Activated naive CD4-positive, alpha-beta T cell treated with anti-CD3 and anti-CD28 coated beads, Interleukin-2, amount 10 ng/mL, durations not matched to agents 7 days and 5 days (primary cell): ENCODE measurements at places on chromosomes 3 and 15.

DNA sequence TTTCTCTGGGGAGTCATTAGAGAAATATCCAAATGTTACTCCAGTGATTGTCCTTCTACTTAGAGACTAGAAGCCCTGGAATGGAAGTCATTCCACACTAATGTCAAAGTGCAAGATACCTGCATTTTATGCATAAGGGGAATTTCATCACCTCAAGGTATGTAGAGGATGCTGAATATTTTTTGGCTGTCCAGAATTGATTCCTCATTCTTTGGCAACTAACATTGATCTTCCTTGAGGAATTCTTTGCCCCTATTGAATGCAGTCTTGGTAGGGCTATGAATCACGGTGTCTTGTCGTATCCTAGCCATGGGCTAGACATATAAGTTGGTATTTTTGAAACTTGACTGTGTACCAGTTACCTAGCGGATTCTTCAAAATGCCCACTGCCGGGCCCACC, 271.1 kb downstream of the CNTN3 start:
- DNase-seq: no peak

DNA sequence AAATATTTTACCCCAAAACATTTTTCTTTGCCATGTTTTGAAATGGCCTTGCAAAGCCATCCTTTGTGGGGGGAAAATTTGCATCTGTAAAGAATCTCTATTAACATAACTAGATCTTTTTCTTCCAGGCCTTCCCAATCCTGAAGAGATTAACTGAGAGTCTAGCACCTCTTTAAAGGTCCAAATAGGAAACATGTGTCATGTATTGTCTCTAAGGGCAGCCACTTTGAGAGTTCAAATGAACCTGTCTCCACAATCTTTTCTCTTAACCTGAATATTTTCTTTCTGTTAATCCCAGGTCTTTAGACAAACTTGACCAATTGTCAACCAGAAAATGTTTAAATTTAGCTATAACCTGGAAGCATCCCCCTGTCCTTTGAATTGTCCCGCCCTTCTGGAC, 236.6 kb upstream of the PROK2 start:
- no peak for DNase-seq

DNA sequence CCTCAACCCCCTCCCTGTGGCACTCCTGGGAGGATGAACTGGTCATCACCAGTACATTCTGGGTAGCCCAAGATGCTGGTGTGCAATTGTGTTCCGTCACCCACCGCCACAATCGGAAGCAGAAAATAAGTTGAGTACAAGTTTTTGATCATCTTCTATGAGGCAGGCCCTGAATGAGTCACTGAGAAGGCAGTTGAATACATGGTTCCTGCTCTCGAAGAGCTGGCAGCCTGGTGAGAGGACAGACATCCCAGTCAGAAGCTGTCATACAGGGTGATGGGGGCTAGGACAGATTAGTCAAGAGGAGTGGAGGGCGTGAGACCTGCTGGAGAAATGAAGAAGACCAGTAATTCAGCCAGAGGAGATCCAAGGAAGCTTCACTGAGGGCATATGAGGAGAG, 6.2 kb downstream of the CEMIP start:
- DNase-seq: no peak

DNA sequence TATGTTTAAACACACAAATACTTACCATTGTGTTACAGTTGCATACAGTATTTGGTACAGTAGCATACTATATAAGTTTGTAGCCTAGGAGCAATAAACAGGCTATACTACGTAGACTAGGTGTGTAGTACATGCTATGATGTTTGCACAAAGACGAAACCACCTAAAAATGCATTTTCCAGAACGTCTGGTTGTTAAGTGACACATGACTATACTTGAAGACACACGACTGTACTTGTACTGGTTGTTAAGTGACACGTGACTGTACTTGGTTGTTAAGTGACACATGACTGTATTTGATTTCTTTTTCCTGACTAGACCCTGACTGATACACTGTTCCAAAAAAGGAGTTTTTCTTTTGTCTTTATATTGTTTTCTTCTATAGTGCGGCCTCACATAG, 34.1 kb downstream of the RAB8B start:
- no peak for DNase-seq

- DNase-seq: no peak
These were observed 350.5 kb upstream of the ICE2 start for GRCh38 chr15:60829416-60829815.

- DNase-seq: peak; percentile 86
These were observed 807.9 kb upstream of the CFAP20DC start for GRCh38 chr3:59857589-59858346.

DNA sequence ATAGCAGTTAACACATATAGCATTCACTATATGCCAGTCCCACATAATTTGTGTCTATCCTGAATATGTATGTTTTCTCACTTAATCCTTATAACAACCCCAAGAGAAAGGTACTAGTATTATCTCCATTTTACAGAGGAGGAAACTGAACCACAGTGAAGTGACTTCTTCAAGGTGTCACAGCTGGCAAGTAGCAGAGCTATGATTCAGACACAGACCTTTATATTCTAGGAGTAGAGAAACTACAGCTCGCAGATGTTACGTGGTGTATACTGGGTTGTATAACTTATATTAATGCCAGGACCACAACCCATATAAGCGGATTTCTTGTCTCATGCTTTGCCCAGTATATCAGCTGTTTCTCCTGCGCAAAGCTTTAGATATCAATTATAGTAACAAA, 29.5 kb upstream of the ICE2 start:
- no peak for DNase-seq

- no peak for DNase-seq
These were observed 239.8 kb upstream of the TLE3 start for GRCh38 chr15:70337277-70338186.

DNA sequence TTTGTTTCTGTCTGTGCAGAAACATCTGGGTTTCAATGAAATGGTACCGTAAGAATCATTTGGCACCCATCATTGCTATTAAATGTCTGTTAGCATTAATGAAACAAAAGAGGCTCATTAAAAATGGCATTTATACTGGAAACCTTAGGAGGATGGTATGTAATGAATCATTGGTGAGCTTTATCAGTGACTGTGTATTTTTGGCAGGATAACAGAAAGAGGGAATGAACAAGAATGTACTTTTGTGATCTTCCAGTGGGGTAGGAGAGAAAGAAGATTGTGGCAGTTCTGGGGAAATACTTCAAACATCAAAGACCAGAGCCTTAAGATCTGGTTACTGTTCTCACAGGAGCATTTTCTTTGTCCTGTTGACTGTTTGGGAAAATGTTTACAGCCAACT, 4.7 kb upstream of the DCBLD2 start:
- no peak for DNase-seq

- DNase-seq: no peak
These were observed 325.7 kb downstream of the MAGI1 start for GRCh38 chr3:65713016-65713415.

- no peak for DNase-seq
These were observed 23.1 kb downstream of the EOMES start for GRCh38 chr3:27699067-27699466.

DNA sequence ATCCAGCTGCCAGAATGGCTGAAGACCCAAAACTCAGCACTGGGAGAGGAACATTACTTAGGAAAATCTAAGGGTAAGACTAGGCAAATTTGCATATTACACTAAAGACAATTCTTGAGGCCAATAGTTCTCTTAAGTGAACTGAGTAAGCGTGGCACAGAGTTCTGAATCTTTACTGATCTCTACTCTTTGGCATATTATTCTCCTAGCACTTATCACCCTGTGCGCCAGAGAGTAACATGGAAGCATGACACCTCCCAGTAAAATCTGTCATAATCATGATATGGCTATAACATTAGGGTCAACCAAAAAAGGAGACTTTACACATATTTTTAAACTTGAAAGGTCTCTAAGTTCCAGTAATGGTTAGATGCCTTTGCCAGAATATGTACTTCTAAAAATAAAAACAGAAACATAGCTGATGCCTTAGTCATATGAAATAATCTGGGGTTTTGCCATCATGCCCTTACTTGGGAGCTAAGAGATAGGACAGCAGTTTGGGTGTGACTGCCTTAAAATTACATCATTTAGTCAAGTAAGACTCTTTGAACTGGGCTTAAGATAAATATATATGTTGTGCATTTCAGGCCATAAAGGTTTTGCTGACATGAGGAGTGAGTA, 290.5 kb downstream of the PLCL2 start:
- no peak for DNase-seq

- DNase-seq: peak; percentile 28
These were observed 2.0 kb downstream of the SMC4 start for GRCh38 chr3:160401291-160402095.

- DNase-seq: no peak
These were observed 51.8 kb upstream of the TMCO5A start for GRCh38 chr15:37882640-37883039.

DNA sequence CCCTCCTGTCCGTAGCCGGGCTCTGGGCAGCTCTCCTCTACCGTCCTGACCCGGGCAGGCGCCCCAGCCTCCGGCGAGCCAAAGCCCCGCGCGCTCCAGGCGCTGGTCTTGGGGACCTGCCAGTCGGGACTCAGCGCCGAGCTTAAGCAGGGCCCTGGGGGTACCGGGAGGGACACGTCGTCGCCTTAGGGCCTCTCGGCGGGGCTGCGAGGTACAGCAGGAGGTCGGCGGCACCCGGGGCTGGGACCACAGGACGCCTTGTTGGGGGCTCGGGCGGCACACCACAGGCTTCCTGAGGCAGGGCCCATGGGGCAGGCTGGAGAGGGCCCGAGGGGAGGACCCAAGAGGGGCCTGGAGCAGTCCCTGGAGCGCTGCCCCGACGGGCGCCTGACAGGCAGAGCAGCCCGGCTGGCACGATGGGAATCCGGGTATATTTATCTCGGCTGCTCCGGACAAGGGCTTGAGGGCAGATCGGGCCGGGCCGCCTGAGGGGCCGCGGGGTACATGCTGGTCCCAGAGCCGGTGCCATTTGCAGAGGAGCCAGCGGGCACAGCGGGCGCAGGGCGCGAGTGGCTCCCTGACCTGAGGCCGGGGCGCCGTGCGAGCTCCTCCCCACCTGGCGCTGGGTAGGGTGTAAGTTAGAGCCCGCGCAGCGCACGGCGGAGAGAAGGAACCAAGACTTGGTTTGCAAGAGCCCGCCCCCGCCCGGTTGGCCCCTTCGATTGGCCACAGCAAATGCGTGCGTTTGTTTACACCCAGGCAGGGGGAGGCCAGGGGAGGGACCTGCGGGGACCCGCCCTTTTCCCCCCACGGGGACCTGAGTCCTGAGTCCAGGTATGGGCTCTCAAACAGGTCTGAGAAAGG, 574 bp downstream of the SLC38A3 start:
- DNase-seq: peak; percentile 62

DNA sequence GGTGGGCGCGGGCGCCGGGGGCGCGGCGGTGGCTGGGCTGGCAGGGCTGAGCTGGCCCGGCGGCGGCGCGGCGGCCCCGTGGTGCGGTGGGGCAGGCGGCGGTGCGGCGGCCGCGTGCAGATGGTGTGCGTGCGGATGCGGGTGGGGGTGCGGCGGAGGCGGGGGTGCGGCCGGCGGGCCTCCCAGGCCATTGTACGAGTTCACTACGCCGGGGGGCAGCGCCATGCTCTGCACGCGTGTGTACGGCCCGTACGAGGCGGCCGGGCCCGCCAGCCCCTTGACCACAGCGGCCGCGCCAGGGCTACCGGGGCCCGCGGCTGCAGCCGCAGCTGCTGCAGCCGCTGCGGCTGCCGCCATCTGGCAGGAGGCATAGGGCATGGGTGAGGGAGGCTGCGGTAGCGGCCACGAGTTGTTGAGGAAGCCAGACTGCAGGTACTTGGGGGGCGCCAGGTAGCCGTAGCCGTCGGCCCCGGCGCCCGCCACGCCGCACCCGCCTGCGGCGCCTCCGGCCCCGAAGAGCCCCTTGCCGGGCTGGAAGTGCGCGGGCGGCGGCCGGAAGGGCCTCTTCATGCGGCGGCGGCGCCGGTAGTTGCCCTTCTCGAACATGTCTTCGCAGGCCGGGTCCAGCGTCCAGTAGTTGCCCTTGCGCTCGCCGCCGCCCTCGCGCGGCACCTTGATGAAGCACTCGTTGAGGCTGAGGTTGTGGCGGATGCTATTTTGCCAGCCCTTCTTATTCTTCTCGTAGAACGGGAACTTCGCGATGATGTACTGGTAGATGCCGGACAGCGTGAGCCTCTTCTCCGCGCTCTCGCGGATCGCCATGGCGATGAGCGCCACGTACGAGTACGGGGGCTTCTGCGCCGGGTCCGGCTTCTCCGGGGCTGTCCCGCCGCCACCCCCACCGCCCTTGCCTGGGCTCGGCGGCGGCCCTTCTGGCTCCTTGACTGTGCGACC, 951 bp downstream of the FOXL2 start:
- DNase-seq: peak; percentile 43

GRCh38 chr3:195410546-195410945, 32.3 kb downstream of the ACAP2 start:
- DNase-seq: no peak

GRCh38 chr3:71370467-71370866, 213.1 kb downstream of the FOXP1 start:
- no peak for DNase-seq

GRCh38 chr3:87145553-87145952, 81.6 kb upstream of the CHMP2B start:
- DNase-seq: peak; percentile 25

DNA sequence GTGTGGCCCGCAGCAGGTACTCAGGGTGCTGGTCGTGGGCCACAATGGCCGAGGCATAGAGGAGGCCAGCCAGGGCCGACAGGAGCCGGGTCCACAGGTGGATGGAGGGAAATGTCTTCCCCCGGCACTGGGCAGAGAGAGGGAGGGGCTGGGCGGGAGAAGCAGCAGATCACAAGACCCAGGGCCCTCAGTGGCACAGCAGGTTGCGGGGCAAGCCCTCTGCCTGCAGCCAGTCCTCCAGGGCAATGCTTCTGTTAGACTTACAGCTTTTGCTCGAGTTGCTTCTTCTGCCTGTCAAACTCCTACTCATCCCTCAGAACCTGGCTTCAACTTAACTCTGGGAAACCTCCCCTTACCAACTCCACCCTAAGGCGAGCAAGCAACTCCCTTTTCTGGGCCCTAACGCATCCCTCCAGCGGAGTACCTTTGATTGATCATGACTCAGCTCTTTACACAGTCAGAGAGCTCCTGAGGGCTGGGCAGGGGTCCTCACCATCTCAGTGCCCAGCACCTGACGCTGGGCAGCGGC, 16.0 kb downstream of the TMEM44 start:
- no peak for DNase-seq

GRCh38 chr3:17412950-17413530, 329.4 kb downstream of the TBC1D5 start:
- peak; percentile 23 for DNase-seq

DNA sequence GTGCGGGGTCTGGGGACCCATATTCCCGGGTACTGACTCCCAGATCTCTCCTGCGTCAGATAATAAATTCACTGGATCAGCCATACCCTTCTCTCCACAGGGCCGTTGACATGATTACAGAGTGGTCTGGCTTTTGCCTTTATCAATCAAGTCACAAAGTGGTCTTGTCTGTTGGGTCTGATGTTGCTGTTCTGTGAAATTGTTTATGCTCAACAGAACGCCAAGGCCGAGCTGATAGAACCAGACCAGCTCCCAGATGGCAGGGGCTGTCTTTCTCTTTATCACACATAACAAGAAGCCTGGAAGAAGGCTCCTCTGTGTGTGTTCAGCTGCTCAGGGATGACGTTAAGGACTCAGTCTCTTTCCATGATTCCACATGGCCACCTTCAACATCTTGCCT, 751 bp upstream of the DCLK3 start:
- DNase-seq: no peak
